ENCODE measurements at places on chromosomes 6 and 20.

- no peak for DNase-seq
Observed at GRCh38 chr6:21173031-21173430, 420.5 kb upstream of the SOX4 start.

DNA sequence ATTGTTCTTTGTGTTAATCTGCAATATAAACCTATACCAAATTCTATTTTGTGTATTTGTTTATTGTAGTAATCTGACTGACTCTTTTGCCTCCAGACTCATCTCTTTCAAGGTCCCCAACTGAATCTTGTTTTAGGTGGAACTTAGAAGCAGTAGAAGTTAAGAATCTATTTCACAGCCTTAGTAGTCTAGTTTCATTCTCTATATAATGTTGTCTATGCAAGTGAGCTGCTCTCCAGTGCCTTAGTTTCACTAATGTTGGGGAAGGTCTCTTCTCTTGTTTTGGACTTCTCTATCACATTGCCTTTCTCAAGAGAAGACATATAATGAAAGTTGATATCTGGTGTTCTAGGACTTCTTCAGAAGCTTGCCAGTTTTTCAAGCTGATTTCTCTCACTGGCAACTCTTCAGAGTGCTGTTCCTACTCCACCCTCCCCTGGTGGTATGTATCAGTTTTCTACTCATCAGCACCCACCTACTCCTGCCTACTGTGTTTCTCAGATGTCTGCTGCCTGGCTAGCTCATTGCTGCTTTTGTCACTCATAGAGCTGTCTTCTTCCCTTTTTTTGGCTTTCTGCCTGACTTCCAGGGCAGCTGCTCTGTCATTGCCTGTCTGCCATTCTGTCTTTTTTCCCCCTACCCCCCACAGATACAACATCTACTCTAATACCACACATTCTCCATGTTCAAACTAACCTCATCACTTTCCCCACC is 82.1 kb downstream of the PTPRA start:
- DNase-seq, result no peak

- DNase-seq, result no peak
Observed at GRCh38 chr20:53768329-53768728, 174.7 kb upstream of the ZNF217 start.

- no peak for DNase-seq
Observed at GRCh38 chr6:150443621-150444020, 74.8 kb downstream of the IYD start.

- DNase-seq, result no peak
Observed at GRCh38 chr6:36969988-36970891, 15.7 kb downstream of the PI16 start.

- no peak for DNase-seq
Observed at GRCh38 chr6:35496036-35496840, 641 bp downstream of the TEAD3 start.

- no peak for DNase-seq
Observed at GRCh38 chr6:75557068-75557467, 44.6 kb upstream of the SENP6 start.

DNA sequence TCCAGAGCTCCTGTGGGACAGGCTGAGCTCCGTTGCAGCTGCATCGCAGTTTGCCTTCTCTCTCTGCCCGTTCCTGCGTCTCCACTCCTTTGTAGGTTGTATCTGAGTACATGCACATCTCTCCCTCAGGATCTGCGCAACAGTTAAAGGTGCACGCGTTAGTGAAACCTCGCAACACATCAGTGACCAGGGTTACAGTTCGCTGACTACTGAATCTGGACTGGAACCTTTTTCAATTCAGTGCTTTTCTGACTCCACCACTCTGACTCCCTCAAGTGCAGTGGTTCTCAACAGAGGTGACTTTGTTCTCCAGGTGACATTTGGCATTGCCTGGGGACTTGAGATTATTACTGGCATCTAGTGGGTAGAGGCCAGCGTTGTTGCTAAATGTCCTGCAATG is 44.0 kb downstream of the UST start:
- no peak for DNase-seq

GRCh38 chr6:116229287-116229913 is 24.5 kb downstream of the TSPYL4 start:
- no peak for DNase-seq

GRCh38 chr20:63979557-63980316 is at the start of gene SAMD10:
Gene SAMD10 (minus strand): TSS chr20:63979642. CDS start chr20:63979467, 175 bp downstream.
- peak; percentile 77 for DNase-seq

- no peak for DNase-seq
Observed at GRCh38 chr20:32445539-32446273, 87.6 kb downstream of the ASXL1 start.

GRCh38 chr6:113779656-113780055 is 77.5 kb upstream of the MARCKS start:
- DNase-seq, result no peak

- DNase-seq, result no peak
Observed at GRCh38 chr6:118872726-118873125, 21.2 kb upstream of the ASF1A start.

GRCh38 chr6:113329942-113330635 is 527.1 kb upstream of the MARCKS start:
- no peak for DNase-seq

DNA sequence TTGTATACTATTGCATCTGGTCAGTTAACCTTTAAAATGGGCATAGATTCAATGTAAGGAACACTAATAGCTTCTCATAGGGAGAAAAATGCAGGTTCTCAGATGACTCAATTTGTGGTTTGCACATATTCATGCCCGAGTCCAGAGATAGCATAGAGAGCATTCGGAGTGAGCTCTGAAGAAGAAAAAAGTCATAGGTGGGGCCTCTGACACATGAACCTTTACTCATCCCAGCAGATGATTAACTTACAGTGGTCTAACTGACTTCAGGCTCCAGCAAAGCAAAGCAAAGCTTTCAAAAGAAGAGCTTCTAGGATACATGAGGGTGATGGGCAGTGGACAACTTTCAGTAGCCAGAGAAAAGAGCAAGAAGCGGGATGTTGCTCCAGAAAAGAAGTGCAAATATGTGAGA is 55.3 kb upstream of the BTN3A2 start:
- no peak for DNase-seq

DNA sequence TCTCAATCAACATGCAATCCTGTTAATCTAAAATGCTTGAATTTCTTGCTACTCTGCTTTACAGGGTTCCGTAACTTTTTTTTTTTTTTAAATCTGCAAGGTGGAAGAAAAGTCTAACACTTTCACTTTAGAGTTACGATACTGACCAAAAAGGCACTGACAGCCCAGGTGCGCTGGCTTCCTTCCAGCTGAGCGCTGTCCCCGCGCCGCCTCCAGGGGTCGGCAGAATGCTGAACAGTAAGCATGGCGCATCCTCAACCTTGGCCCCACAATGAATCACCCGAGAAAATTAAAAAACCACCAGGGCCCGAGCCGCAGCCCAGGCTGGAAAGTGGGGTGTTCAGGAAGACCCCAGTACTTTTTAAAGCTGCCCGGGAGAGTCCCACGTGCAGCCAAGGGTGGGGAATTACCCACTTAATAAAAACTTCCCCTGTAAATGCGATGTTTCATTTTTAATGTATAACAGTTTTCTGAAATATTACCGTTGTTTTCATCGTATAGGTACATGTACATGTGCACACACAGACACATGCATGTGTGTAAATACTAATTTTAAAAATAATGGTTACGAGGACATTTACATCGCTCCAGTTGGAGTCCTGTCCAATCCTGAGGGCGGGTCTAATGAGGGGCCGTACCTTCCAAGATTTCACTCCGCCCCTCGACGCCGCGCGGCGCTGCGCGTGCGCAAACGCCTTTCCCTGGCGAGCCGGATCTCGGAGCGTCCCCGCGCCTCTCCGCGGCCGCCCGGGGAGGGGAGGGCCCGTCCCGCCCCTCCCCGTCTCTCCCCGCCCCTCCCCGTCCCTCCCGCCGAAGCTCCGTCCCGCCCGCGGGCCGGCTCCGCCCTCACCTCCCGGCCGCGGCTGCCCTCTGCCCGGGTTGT is at the start of gene GINM1:
Gene GINM1, plus strand, starts transcription at position 849 of the 883 bp plus-strand sequence. CDS start 40 bp downstream, outside the sequence.
- peak; percentile 89 for DNase-seq

DNA sequence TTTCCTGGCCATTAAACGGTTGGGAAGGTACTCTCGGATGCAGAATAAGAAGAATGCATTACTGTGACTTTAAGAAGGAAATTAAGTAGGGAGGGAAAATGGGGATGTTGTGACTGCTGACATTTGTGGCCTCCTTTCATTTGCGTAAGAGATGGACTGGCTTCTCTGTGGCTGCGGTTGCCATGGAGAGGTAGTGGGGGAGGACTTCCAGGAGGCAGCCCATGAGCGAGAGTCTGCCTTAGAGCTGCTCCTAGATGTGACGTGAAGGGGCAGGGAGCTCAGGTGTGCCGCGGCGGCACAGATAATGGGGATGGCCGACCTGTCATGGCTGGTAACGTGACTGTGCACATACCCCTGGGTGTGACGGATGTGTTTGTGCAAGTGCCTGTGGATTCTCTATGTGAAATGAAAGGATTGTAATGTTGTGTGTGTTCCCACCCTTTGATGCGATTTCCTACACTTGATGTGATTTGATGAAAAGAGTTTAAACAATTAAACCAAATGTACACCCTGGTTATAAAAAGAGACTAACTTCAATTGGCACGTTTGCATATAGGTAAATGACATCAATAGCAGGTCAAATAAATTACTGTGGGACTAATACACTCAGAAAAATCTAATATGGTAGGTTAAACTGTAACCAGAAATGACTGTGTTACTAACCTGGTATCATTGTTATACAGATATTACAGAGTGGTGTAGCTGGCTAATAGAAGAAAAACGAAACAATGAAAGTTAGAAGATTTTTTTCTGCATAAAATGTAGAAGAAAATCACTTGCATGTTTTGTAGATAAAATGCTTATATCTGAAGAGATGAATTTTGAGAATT is 48.9 kb downstream of the HIVEP1 start:
- peak; percentile 46 for DNase-seq

GRCh38 chr20:56431471-56431870 is 19.4 kb downstream of the CASS4 start:
- DNase-seq, result no peak

DNA sequence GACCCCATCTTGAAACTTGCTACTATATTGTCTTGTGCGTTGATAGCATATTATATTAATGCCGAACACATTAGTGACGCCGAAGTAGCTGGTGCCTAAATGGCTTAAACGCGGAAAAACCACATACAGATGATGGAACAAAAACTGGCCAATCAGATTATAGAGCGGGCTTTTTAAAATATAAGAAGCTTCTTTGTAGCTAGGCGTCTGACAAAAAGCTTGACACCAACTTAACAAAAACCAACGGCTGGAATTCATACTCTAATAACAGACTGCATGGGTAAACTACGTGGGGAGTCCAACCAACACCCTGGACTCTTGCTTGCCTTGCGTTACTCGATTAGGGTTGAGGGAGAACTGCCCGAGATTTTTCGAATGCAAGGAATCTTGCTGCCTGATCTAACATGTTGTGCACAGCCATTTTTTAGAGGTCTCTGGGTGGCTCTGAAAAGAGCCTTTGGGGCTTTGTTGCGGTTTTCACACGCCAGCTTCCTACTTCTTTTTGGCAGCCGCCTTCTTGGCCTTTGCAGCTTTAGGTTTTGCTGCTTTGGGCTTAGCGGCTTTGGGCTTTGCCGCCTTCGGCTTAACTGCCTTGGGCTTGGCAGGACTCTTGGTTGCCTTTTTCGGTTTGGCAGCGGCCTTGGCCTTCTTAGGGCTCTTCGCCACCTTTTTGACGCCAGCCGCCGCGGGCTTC is 45.7 kb downstream of the OR2B2 start:
- peak; percentile 8 for DNase-seq

DNA sequence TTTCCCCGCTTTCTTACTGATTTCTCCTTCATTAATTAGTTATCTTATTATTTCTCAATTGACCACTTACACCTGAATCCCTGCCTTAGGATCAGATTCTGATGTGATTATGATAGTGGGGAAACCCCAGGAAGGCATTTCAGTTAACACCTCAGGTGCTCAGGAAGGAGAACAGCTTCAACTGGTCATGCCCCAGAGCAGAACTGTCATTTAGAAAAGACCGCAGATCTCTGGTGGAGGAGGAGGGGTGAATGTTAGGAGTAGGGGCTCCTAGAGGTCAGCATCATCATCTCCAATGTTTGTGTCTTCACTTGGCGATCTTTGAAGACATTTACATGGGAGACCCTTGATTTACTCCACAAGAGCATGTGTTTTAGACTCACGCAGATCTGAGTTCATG is 44.5 kb downstream of the PROKR2 start:
- no peak for DNase-seq

DNA sequence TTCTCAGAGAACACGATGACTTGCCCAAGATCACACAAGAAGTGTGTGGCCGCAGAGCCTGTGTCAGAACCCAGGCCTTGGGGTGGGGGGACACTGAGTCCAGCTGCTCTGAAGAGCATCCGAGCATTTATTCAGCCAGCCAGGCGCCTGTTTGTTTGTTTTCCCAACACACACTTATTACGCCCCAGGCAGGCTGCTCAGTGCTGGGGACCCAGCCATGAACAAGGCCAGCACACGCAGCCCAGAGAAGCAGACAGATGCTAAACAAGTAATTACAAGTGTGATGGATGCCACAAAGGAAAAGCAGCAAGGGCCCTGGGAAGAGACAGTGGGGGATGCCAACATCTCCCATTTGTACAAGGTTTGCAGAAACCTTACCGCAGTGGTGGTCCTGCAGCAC is 19.4 kb upstream of the SIRPA start:
- DNase-seq, result no peak

GRCh38 chr6:108407904-108408827 is 113.3 kb downstream of the AFG1L start:
- no peak for DNase-seq
